8988T (cell line): ENCODE measurements at places on chromosomes 7 and 10.

- no peak for DNase-seq
Measured at GRCh38 chr7:53638517-53638916, 603.1 kb downstream of the POM121L12 start.

GRCh38 chr7:31648288-31648687 lies 38.7 kb upstream of the PPP1R17 start:
- DNase-seq, result no peak

- no peak for DNase-seq
Measured at GRCh38 chr10:95785317-95785716, 29.4 kb downstream of the ENTPD1 start.

GRCh38 chr7:129650056-129650758 lies 38.7 kb downstream of the NRF1 start:
- no peak for DNase-seq

DNA sequence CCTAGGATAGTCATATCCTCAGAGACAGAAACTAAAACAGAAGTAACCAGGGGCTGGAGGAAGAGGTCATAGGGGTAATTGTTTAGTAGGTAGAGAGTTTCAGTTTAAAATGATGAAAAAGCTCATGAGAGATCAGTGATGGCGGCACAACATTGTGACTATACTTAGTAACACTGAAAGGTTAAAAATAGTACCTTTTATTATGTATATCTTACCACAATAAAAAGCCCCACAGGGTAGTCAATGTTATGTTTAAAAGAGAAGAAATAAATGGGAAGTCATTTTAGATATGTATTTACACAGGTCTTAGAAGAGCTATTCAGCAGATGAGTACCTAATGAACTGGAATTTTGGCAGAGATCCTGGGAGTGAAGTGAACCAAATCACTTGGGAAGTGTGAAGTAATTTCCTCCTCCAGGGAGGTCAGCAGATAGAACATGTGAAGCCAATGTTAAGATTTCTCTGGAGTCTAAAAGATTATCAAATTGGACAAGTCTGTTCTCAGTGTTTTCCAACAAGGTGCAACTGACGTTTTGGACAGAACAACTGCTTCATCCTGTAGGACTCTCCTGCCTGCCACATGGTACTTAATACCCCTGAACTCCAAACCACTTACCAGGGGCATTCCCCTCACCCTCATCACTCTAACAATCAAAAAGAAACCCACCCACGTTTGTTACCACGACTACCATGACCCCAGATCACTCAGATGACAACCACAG lies 6.4 kb downstream of the CDCA7L start:
- no peak for DNase-seq

GRCh38 chr7:51950813-51951212 lies 634.2 kb upstream of the COBL start:
- no peak for DNase-seq

DNA sequence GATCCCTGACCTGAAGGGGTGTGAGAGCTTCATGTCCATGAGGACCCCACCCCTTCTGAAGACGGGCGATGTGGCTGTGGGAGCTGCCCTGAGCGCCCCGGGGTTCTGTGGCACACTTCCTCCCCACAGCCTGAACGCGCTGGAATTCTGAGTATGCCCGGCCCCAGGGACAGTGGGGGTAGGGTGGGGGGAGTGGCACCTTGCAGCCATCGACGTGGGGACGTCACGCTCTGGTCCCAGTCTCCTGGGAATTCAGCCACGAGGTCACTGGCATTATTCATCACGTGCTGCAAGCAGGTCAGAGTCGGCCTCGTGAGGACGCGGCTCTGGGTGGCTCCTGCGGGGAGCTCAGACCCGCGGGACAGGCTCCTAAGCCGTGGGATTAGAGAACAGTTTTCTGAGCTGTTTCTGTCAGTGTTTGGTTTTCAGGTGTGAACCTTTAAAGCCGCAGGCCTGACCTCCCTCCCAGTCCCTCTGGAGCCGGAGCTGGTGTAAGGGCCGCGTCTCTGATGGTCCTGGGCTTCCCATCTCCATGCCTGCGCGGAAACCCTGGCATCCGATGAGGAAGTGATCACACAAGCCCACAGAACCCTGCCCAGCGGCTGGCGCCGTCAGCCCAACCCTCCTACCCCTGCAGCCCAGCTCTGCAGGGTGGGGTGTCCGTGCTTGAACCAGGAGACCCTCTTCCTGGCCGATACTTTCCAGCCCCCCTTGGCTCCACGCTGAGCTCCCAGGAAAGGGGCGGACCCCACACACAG lies 16.1 kb downstream of the GPR146 start:
- DNase-seq, result no peak

- DNase-seq, result no peak
Measured at GRCh38 chr10:102863660-102864059, 5.6 kb upstream of the AS3MT start.

GRCh38 chr7:76386691-76387260 lies 22.7 kb downstream of the SSC4D start:
- DNase-seq, result no peak

GRCh38 chr10:121088524-121088923 lies 237.4 kb downstream of the WDR11 start:
- no peak for DNase-seq
